ENCODE measurements at places on chromosomes 3 and 15.

DNA sequence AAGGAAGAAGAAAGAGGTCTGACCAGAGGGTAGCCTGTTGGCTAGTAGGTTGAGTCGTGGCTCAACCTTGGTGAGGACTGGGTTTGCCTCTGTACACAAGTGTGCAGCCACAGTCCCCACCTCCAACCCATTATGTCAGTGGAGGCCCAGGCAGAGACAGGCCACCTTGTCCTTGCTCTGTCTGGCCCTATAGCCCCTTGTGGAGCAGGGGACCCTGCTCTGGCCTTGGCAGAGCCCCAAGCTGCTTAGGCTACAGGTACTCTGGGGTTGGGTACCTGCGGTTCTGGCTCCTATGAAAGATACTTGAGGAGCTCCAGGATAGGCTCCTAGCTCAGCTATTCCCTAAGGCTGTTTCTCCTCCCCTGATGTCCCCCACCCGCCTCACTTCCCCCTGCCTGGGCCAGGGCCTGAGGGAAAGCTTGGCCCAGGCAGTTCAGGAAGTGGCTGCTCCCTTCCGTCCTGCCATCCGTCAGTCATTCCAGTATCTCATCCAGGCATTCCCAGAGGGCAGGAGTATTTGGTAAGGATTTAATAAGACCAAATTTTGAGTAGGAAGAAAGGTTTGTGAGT is 44.0 kb downstream of the FGD5 start:
- DNase-seq = no peak

DNA sequence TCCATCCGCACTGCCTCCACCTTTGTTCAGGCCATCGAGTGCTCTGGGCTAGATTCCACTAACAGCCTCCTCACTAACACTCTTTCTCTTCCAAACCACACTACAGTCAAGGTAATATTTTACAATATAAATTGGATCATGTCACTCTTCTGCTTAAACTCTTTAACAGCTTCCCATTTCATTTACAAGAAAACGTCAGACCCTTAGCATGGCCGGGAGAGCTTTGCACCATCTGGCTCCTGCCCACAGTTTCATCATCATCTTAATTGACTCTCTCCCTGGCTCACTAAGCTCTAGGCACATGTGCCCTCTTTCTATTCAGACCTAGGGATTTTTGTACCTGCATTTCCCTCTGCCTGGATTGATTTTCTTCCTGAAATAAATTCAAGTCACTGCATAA is 354.7 kb downstream of the FGF12 start:
- no peak for DNase-seq

GRCh38 chr3:175851541-175851940 is 992.4 kb downstream of the NAALADL2 start:
- no peak for DNase-seq

GRCh38 chr15:70097321-70098152 is at the start of gene TLE3:
TSS of gene TLE3 (minus strand) at chr15:70097917. CDS start at chr15:70096798, 1,119 bp downstream.
- peak; percentile 84 for DNase-seq

DNA sequence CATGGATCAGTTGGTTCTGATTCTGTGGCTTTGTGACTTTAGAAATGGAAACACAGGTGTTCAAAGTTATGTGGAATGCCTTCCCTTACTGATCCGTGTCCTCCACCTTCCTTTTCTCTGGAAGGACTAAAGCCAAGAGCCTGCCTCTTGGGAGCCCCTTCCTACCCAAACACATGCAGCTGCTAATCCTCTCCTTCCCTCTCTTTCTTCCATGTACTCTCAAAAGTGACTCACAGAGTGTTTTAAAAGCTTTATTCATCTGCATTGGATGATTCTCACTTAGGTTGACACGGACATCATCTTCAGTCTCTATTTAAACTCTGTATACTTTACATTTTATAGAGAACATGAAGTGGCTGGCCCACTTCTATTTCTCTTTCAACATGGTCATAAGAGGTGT is 856.5 kb upstream of the ARPP21 start:
- no peak for DNase-seq

- DNase-seq = no peak
These were observed 623.8 kb upstream of the ROBO1 start for GRCh38 chr3:80391573-80391972.

GRCh38 chr3:113140876-113141275 is 70.5 kb upstream of the BOC start:
- DNase-seq = no peak

- peak; percentile 91 for DNase-seq
These were observed at the start of gene NR2F2 for GRCh38 chr15:96330450-96331143. TSS of gene NR2F2 (plus strand) at chr15:96330700. CDS start at chr15:96332106, 1,406 bp downstream.

DNA sequence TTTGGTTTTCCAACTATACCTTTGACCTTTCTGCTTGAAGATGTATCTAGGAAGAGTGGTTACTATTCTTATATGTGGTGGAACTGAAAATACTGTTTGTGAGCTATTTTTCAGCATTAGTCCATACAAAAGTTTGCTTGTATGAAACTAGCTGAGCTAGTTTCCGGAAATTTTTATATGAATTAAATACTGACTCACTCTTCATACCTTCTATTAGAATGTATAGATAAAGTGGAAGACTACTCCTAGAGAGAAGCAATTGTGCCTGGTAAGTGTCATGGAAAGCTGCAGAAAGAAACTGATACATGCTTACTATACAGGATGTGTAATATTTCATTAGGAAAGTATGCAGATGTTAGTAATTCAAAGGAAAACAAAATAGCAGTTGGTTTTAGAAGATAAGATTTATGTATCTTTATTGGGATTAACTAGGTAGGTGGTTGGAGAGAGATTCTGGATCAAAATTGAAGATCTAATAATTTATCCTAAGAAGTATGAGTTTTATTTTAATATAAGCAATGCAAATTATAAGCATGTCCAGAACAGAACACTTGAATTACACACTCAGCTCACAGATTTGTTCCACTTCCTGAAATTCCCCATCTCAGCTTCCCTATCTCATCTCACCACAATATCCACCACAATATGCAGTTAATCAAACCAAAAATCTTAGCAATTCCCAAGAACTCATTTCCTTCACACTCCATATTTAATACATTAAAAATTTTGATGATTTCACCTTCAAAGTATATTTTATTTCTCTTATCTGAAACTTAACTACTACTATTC is 82.8 kb downstream of the BCHE start:
- no peak for DNase-seq

- DNase-seq = no peak
These were observed 19.0 kb downstream of the CSPG4 start for GRCh38 chr15:75693501-75694240.

DNA sequence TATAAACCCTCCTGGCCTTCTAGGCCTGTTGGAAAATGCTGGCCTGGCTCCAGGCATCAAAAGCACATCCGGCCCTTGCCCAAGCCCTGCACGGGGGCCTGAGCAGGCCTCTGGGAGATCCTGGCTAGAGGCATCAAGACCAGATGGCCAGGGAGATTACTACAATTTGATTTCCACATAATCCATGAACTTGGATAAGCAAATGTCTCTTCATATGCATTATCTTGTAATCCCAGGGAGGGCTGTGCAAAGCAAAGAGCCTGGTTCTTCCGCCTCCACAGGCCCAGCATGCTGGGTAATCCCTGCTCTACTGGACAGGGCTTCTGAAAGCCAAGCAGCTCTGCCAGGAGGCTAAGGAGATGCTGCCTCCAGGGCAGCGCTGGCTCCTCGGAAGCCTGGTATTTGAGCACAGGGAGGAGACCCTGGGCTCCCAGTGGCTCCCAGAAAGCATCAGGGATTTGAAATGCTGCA is 18.2 kb downstream of the MRPL46 start:
- DNase-seq = no peak
